ENCODE measurements at places on chromosomes 11 and 22.
A peak's percentile ranks its signal among the peaks of the same experiment; 100 is the strongest.

GRCh38 chr11:111438846-111439520 is 59.9 kb upstream of the POU2AF1 start:
- no peak for DNase-seq

- peak; percentile 69 for DNase-seq
Measured at GRCh38 chr11:33542921-33543320, 157.7 kb downstream of the C11orf91 start.

- peak; percentile 78 for DNase-seq
Measured at GRCh38 chr22:42676059-42676607, 26.9 kb upstream of the CYB5R3 start.

- DNase-seq = no peak
Measured at GRCh38 chr22:38631724-38632123, 24.5 kb downstream of the FAM227A start.

- peak; percentile 61 for DNase-seq
Measured at GRCh38 chr11:72812967-72813739, 1.1 kb upstream of the ATG16L2 start.

GRCh38 chr11:10409207-10409661 is 45.8 kb upstream of the AMPD3 start:
- DNase-seq = no peak

DNA sequence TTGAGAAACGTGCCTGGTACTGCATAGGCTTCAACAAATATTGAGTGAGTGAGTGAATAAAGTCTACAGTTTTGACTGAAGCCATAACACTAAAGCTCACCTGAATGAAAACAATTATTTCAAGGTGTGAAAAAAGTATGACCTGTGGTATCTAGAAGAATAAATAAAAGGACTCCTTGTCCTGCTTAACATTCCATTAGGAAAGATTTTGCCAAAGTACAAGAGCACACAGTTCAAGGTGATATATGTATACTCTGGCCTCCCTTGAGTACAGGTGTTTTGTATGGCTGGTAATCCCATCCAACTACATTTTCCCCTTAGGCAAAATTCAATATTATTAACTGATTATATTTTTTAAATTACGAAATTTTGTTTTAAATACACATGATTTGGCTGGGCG is 1.8 kb upstream of the CREBZF start:
- no peak for DNase-seq
